ENCODE measurements at places on chromosomes 2 and 18.

DNA sequence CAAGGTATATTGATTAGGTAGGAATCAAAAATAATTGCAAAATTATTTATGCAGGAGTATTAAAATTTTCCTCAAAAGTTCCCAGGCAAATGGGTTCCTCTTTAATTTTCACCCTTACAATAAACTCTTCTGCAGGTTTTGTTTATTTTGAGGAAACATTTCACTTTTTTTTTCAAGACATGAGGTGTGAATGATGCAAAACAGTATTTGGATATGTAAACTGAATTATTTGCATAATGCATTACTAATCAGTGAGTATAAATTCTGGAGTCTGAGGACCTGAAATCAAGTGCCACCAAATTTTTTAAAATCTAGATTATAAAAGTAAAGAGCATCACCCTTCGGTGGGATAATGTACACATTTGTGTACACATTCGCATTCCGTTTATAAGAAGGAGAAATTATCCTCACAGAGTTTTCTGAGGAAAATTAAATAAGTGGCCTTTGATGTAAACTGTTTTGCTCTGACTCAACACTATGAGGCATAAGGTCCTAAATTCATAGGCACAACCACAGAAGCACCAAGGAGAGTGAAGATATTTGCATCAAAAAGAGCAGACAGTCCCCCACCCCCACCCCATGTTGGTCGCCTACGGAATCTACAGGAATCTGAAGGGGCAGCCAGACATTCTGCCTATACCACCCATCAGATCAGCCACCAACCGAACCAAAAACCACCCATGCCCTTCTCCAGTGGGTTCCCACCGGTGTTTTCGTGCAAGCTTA is 33.1 kb downstream of the BCL11A start:
- no peak for DNase-seq

DNA sequence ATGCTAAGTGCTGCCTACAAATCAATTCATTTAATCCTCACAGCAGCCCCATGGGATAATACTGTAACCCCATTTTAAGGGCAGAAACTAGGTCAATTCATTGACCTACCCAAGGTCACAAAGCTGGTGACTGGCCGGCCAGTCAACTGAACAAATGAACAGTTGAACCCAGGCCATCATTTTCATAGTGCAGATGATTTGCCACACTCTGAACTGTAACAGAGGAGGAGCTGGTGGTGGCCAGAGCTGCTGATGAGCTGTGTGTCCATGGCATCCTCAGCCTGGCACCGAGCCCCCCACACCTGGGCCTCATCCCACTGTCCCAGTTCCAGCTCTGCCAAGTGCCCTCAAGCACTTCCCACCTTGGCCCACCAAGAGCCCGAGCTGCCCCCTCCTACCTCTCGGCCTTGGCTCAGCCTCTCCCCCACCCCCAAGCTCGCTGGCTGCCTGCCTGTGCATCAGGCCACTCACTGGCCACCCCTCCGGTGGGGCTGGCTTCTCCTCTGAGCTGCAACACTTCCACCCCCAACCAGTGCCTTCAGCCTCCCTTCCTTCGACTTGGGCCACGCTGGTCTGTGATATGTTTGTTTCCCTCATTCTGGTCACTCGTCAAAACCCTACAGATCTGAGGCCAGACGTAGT is 58.4 kb downstream of the ATOH8 start:
- no peak for DNase-seq

GRCh38 chr2:240186191-240186725 is 45.8 kb upstream of the OTOS start:
- DNase-seq, result no peak

DNA sequence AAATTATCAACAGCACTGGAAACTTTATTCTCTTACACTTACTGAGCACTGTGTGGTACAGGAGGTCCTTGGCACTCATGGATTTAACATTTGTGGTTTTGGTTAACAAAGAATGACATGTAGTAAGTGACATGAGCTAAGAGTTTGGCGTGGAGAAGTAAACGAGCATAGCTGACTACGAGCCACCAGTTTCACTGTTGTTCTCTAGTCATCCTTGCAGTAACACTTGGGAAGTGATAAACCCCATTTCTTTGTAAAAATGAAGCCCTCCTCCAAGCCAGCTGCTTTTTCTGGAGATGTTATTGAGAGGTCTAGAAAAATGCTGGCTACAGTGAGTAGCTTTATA is 32.7 kb downstream of the QPCT start:
- no peak for DNase-seq

DNA sequence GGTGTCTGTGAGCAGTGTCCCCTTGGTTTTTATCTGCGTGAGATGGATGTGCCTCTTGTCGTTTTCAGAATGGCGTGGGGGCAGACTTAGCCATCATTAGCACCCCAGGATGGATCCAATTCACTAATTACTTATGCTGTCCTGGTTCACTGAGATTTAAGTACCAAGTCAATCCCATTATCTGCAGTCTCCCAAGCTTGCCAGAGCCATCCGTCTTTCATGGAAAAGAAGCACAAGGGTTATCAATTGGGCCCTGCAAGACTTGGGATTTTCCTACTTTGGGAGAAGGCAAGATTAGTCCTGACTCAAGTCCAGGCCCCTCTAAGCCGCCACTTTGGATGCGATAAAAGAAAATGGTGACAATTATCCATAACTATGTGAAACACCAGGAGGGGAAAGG is 404.0 kb downstream of the TMEM182 start:
- no peak for DNase-seq

DNA sequence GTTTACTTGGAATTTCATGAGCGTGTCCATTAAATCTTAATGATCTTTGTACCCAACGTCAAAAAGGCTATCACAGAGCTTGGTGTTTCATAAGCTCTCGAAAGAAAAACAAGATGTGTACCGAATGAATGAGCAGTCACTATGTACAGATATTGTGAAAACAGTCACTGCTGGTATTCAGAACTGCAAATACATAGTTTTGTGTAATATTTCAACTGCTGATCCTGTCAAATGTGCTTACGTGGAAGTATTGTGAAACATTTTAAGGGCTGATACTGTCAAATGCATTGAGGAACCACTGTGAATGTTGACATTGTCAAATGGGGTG is 184.2 kb upstream of the KLHL29 start:
- DNase-seq, result no peak

Measured in left lung (tissue), 14 donors.